ENCODE measurements at places on chromosomes 12 and 14.

- DNase-seq: no peak
Observed at GRCh38 chr14:22533057-22533704, 55.8 kb downstream of the DAD1 start.

- DNase-seq: no peak
Observed at GRCh38 chr14:58659061-58659460, 21.3 kb downstream of the DACT1 start.

- no peak for DNase-seq
Observed at GRCh38 chr14:102928412-102929240, 6.2 kb downstream of the AMN start.

DNA sequence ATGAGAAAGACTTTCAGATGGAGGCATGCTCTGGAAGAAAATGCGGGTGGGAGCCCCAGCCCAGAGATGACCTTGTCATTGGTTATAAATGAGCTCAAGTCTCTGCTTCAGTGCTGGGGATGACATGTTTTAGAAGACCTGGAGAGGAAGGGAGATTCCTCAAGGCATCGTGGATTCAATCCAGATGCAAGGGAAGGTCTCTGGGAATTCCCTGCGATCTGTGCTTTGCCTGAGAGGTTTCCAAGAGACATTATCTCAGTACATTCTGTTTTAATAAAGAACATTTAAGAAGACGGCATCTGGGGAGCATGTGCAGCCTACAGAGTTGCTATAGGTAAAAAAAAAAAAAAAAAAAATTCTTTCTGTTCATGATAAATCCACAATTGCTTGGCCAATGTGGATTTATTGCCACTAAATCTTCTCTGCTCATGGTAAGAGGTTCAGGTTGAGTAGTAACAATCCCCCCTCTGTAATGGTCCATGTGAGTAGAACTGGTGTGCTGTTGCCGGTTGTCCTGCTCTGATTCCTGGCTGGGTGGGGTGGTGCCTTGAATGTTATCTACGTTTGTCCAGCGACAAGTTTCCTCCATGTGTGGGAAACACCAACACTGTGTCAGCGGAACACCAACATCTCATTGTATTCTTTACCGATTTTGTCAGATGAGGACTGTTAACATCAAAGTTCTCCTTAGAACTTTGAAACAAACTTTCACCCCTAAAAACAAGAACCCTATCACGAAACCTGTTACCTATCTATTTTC, 230.0 kb downstream of the MSRB3 start:
- no peak for DNase-seq

DNA sequence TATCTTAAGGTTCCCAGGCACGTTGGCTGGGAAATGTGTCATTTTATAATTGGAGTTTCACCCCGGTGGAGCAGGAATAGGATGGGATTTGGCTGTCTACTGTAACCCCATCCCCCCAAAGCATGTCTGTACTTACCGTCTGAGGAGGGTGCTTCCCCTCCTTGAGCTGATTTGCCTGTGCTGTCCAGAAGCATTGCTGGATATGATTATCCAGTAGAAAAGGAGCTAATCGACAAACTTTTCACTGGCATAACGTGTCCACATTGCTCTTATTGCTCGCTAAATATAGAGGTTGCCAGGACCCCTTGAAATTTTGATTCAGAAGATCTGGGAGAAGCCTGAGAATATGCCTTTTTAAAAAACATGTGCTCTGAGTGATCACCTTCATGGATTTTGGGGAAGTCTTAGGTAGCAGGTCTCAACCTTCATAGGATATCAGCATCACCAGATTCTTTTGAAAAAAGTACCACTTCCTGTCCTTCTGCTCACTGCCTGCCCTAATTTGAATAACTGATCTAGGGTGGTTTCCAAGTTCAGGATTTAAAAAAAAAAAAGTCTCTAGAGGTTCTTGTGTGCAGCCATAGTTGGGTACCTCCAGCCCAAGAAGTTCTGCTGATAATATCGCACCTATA, 80.4 kb upstream of the KCNA1 start:
- no peak for DNase-seq

DNA sequence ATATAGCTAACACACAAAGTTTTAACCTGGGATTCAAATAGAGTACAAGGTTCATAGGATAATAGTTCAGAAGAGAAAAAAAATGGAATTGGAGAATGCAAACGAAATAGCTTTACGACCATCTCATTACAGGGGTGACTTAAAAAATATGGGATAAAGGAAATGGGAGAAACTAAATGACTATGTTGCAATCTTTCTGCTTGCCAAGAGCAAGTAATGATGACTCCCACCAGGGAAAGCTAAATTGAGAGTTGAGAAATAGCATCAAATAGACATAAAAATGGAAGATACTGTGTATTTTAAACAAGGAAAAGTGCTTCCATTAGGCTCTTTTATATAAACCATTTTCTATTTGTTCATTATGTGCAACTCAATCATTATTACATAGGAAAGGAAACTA, 155.7 kb upstream of the ATXN7L3B start:
- DNase-seq: no peak

- no peak for DNase-seq
Observed at GRCh38 chr12:117121441-117121840, 22.2 kb upstream of the TESC start.

DNA sequence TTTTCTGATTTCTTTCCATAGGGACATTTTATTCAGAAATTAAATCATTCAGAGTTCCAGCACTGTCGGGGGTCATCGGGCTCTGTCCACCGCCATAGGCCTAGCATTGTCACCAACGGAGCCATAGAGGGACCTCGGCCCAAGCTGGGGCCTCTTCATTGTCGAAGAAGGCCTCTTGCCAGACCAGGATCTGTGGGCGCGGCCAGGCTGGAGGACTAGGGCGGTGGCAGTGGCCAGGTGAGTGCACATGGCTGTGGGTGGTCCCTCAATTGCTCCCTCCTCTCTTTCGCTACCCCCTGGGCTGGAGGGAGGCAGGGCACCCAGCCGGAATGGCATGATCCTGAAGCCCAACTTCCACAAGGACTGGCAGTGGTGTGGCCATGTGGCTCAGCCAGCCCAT, 10.6 kb upstream of the SPSB2 start:
- no peak for DNase-seq

DNA sequence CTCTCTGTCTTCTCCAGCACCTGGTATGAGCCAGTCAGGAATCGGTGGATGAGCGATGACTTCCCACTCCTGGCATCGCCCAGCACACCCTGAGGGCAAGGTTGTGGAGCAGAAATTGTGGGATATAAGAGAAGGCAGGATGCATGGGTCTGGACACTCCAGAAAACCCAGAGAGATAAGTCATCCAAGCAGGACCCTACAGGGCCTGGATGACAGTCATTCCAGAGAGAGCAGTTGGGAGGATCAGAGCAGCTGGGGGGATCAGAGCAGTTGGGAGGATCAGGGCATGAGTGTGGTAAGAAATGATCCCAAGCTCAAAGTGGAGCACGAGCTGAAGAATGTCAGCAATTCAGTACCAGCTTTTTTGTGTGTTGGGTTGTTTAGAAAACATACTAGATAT, 4.0 kb downstream of the AGAP2 start:
- no peak for DNase-seq

DNA sequence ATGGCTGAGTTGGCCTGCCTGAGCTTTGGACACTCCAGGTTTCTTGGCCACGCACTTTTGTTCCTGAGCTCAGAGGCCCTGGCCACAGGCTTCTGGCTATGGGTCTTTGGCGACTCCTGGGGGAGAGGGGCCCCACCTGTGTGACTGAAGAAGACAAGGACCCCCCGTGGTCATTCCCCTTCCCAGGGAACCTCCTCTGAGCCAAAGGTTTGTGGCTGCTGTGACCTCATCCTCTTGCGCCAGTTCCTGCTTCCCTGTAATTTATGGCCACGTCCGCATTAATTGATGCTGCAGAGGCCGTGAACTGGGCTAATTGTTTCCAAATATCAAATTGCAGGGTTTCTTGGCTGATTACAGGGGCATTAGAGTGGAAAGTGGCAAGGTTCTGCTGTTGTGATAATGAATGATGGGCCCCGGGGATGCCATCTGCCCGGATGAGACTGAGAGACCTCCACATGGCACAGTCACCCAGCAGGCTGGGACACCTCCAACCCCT, 27.6 kb upstream of the NOS1 start:
- peak; percentile 54 for DNase-seq

GRCh38 chr12:124327362-124328043, 32.6 kb downstream of the RFLNA start:
- no peak for DNase-seq

- no peak for DNase-seq
Observed at GRCh38 chr14:76984787-76985375, 43.6 kb downstream of the IRF2BPL start.

DNA sequence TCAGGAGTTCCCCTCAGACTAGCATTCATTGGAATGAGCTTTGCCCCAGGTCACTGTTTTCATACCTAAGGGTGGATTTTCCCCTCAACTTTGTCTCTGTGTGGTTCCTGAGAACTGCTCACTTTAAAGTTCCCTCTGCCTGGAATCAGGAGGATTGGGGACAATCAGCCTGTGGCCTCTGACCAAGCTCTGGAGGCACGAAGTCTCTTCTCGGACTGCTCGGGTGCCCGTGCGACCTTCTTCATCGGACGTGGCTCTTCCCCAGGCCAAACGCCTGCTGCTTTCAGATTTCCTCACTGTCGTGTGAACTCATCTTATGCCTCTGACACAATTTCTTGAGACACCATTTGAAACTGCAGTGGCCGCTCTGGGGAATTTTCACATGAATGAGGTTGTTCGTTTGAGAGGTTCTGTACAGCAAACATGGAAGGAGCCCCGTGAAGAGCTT, 153.7 kb upstream of the PZP start:
- no peak for DNase-seq

DNA sequence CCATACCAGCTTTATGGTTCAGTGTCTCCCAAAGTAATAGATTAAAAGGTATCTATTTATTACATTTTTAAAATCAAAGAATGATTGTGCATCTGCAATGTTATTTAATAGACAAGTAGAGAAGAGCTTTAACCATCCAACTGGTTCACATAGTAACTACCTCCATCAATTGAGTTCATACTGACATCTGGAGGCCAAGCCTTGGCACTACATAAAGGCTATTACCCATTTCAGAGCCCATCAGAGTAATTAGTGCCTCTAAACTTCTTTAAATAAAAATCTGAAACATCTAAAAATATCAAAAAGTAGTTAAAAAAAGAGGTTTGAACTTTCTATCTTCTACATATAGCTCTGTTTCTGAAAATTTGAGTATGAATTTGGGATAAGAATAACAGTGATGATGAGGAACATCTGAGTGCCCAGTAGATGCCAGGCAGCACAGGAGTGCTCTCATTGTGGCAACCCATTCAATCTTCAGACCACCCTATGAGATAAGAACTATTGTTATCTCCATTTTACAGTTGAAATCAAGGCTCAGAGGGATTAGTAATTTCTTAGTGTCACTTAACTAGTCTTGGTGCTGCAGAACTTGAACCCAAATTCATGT, 132.9 kb upstream of the DAAM1 start:
- peak; percentile 70 for DNase-seq

GRCh38 chr12:38775457-38775856, 129.9 kb downstream of the CPNE8 start:
- DNase-seq: no peak

GRCh38 chr12:53115891-53116648, 12.8 kb downstream of the SOAT2 start:
- peak; percentile 56 for DNase-seq

DNA sequence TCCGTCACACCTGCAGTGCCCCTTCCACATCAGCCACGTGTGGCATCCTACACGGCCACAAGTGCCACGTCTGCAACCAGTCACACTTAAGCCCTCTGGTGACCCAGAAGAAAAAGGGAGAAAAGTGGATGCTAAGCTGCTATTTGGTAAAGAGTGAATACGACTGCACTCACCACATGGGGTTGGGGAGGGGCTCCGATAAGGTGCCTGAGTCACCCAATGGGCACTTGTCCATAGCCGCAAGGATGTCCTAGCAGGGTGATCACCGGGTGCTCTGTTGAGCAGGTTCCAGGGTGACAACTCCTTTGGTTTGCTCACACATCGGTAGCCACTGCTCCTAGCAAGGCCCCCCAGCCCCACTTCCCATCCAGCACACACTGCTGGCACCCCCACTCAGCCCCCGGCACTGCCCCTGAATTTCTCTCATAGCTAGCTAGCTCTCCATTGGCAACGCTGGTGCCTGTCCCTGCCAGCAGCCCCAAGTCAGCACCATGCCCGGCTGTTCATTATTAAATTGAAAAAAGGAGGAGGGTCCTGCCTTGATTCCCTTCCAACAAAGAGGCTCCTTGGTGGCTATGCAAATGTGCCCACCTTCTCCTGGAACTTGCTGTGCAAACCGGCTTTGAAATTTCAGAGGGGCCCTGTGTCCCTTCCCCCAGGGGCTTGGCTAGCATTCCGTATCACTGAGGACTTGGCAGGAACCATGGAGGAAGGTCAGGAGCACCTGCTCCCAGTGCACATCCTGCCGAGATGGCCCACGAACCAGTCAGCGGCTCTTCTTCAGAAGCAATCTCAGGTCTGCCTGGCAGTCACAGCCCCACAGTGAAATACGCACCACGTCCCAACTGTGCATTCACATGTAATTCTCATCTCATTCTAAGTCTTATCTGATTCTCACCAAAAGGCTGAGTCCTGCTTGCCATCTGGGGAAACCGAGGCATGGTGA, 227.7 kb upstream of the DIO3 start:
- no peak for DNase-seq

- no peak for DNase-seq
Observed at GRCh38 chr12:81207173-81207572, 129.3 kb downstream of the ACSS3 start.

- DNase-seq: peak; percentile 29
Observed at GRCh38 chr12:5043589-5044419, at the start of gene KCNA5. Gene KCNA5, plus strand, starts transcription at chr12:5043879. Its CDS starts 269 bp downstream, at chr12:5044148.
